ENCODE measurements at places on chromosomes 5 and 9.

DNA sequence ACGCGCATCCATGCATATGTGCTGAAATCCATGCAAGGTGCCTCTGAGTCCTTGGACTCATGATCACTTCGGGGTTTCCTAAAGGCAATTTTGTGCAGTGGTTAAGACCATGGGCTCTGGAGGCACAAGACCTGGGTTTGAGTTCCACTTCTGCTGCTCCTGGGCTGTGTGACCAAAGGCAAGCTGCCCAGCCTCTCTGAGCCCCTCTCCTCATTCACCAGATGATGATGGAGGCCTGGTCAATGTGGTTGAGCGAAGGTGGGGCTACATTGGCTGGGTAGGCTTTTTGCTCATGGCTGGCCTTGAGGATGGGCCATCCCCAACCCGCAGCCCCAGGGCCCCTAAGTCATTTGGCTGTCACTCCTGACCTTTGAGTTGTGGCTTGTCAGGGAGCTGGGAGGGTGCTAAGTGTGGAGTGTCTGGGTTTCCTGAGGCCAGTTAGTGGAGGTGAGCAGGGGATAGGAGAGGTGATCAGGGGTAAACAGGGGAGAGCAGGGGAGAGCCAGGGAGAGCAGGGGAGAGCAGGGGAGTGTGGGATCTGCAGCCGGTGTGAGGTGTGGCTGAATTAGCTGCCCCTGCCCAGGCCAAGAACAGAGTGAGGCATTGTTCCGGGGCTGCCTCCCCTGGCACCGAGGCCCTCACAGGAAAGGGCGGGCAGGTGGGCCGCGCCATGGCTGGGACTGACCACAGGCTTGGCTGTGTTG, 64.6 kb upstream of the SYNPO start:
- no peak for DNase-seq

DNA sequence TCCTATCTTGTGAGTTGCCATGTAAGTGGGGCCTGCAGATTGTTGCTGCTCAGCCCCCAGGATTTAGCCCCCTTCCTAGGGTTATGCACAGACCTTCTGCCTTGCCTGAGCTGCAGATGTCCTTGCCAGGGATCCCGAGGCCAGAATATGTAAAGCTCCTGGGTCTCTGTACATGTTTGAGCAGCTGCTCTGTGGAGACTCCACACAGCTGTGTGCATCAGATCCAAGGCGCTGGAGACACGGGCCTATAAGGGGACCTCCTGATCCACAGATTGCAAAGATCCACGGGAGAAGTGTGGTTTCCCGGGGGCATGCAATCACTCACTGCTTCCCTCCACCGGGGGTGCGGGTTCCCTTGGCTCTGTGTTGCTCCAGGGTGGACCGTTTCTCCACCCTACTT, 28.9 kb downstream of the TAF11L14 start:
- DNase-seq = no peak

- peak; percentile 7 for DNase-seq
These were observed 215.5 kb downstream of the PDZD2 start for GRCh38 chr5:31854181-31855133.

DNA sequence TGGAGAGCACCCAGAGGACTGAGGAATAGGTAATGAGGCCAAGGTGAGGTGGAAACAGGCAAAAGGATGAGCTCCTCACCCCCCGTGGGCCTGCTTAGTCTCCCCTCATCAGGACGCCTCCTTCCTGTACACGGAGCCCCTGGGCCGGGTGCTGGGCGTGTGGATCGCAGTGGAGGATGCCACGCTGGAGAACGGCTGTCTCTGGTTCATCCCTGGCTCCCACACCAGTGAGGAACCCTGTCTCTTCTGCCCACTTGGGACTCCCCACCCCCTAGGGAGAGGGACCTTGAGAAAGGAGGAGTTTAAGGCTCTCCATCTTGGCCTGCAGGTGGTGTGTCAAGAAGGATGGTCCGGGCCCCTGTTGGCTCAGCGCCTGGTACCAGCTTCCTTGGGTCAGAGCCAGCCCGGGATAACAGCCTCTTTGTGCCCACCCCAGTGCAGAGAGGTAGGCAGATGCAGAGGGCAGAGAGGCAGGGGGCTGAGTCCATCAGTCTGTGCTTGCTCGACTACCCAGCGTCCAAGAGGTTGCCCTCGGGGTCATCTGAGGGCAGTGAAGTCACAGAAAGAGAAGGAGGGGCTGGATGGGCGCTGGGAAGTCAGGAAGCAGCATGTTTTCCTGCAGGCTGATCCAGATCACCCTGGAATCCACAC, 7.0 kb downstream of the DOLK start:
- no peak for DNase-seq

DNA sequence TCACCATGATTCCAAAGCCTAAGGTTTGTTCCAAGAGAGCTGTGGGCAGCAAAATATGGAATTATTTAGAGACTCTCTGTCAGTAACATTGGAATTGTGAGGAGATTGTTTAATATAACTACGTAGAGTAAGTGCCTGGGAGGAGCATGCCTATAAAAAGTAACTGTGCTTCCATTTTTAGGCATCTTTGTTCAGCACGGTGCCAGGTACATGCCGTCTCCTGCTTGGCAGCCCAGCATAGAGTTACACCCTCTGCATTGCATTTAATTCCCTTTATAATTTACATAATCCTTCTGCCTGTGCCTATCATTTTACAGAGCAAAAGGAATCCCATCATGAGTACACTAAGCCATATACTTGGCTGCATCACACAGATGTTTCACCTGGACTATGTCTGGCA, 32.1 kb upstream of the ALDH1A1 start:
- no peak for DNase-seq

GRCh38 chr5:144135113-144135762, 35.2 kb downstream of the YIPF5 start:
- DNase-seq = no peak

DNA sequence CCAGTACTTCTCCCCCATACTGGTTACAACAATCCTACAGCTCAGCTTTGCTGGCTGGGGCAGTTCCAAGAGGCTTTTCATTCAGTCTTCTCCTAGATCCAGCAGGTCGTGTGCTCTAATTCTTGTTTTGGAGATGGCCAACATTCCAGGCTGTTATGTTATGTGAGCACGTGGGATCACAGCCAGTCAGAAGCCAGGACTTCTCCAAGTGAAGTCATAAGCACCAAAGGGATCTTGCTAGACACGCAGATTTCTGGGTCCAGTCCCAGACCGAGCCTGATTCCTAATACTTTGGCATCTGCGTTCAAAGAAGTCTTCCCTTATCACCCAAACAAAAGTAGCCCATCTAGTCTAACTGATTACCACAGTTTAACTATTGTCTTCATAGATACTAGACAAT, 1.4 kb upstream of the LARP1 start:
- DNase-seq = peak; percentile 10

- DNase-seq = no peak
These were observed 639.6 kb downstream of the CETN3 start for GRCh38 chr5:89769975-89770374.

GRCh38 chr9:128862401-128862851, 19.3 kb downstream of the KYAT1 start:
- no peak for DNase-seq

GRCh38 chr9:70444904-70445303, 30.4 kb upstream of the KLF9 start:
- no peak for DNase-seq

GRCh38 chr9:134686896-134687295, 45.3 kb downstream of the COL5A1 start:
- DNase-seq = no peak

DNA sequence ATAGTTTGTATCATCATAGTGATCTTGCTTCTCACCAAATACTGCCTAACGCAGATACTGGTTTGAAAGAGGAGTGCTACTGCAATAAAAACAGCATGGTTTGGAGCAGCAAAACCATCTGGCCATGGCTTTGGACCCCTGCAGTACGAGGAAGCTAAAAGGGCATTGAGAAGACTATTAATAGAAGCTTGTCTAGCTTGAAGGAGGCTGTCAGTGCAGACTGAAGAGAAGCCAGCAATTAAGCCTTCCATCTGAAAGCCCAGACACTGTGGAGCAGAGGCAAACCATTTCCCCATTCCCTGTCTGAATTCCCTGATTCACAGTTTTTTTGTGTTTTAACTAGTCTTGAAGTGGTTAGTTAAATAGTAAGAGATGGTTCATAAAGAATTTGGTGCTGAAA, 281.6 kb downstream of the PTPRD start:
- DNase-seq = no peak

DNA sequence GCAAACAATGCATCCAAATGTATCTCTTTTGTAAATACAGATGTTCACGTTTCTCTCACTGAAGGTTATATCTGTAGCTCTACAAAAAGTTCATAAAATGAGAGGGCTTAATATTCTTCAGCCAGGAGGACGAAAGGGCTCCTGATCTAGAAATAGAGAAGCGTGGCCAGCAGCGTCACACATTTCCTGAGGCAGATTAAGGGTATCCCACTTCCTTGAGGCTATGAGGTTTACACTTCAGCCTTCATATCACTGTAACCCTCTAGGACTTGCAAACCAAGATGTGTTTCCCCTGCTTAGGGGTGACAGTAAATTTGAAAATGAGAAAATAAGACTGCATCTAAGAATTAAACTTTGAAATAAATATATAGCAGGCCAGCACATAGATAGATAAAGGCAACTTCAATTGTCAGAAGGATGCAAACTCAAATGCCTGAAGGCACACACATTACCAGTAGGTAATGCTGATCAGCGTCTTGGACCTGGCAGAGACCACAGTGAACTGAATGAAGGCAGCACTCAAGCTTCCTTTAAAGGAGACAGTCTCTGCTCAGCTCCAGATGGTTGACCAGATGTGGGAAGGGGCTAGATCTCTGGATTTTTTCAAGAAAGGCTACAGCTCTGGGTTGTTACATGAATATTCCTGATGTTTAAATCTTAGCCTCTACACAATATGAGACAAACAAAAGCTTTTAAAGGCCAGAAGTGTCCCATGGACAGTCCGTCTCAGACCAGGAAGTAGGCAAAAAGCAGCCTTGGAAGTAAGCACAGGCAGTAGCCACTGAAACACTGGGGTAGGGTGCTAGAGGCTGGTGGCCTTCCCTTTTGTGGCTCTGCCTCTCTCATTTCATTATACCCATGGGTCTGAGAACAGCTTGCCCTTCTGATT, 197.7 kb downstream of the MCTP1 start:
- DNase-seq = no peak

- no peak for DNase-seq
These were observed 71.6 kb downstream of the NNT start for GRCh38 chr5:43674536-43674935.

DNA sequence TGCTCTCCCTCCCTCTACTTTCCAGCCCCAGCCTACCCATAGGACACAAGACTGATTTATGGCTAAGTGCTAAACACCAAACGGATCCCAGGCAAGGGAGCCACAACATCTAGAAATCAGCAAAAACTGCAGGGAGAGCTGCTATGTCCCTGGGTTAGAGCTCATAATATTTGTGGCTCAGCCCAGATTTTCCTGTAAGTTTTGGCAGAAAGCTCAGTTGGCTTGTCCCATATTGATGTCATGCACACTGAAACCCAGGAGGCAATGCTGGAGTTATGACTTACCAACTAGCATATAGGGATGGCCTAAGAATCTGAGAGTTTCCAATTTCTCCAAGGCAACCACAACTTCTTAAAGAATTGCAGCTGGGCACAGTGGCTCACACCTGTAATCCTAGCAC, 44.7 kb upstream of the MYOT start:
- no peak for DNase-seq

DNA sequence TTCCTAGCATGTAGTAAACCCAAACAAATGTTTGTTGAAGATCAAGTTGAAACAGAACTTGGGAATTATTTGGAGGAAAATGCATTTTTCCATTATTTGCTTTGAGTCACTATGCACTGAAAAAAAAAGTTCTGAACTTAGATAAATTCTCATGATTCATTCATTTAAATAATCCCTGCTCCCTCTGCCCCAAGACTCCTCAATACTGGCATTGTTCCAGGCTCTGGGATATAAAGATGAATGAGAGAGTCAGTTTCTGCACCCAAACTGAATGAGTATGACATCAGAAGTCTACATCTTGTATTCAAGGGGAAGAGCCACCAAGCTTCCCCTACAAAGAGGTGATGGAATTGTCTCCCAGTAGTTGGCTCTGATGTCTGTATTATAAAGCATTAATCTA, 123.9 kb downstream of the SEC61B start:
- no peak for DNase-seq

- DNase-seq = no peak
These were observed 602.0 kb upstream of the EDIL3 start for GRCh38 chr5:84986688-84987087.

GRCh38 chr5:132901036-132901435, 27.6 kb downstream of the LEAP2 start:
- no peak for DNase-seq

- DNase-seq = no peak
These were observed 76.5 kb upstream of the IRX4 start for GRCh38 chr5:1959231-1959630.

- DNase-seq = no peak
These were observed 12.7 kb downstream of the PRRC1 start for GRCh38 chr5:127529904-127530682.

GRCh38 chr5:8417316-8418048, 548.5 kb downstream of the MTRR start:
- DNase-seq = no peak

DNA sequence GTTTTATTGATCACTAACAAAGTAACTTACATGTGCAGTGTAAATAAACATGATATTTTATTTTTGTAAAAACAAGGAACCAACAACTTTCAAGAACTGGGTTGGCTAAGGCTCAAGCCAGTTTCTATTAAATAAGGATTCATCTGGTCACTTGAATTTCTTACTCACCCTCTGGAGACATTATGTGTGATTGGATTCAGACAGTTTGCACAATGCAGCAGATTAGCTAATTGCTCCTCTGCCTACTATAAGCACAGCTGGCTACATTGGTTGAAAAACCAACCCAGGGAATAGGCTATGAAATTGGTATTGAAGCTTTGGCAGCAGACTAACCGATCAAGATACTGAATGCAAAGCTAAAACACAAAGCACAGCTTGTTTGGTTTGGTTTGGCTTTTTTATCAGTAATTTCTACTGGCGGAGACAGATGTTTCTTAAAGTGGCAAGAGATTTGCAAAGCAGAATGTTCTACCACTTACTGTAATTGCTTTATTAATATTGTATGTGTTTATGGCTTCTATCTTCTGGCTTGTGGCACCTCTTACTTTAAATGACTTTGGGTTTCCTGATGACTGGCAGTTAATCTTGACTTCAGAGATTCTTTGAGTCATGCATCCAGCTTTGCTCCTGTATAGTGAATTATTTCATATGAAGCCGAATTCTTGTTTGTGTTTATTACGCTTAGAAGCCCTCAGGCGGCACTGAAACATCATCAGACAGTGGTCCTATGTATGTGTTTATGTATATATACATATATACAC, 231.5 kb downstream of the MPDZ start:
- DNase-seq = no peak

GRCh38 chr9:124260769-124261603, 3.2 kb downstream of the NEK6 start:
- no peak for DNase-seq
